ENCODE measurements at places on chromosomes 1 and 21.

GRCh38 chr21:16309250-16309971, 579.6 kb downstream of the USP25 start:
- DNase-seq = no peak

DNA sequence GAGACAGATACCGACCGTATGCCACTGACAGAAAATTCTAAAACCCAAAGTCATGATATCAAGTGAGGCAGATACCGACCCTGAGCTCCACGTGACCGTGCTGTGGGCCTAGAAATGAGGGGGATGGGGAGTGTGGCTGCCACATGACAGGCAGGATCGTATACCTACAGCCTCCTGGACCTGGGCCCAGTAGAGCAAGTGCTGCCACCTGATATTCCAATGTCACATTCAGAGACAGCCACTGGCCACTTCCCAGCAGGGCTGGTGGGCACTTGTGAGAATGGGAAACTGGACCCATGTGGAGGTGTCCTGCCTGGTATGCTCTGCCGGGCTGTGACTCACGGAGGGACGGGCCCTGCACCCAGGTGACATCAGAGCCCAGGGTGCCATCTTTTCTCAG, 44.6 kb upstream of the CLDN14 start:
- DNase-seq = no peak

DNA sequence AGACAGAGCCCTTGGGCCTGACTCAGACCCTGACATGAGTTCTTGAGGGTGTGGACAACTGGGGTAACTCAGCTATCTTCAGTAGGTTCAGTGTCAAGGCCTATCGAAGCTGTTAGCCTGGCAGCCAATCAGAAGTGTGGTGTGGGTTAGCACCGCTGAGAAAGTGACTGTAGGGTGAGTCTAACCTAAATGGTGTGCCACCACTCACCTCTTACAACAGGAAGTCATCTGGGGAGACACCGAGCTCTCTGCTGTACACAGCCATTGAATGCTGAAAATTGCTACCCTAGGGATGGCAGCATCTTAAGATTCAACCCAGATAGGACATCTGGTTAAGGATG, 44.6 kb downstream of the RASSF5 start:
- no peak for DNase-seq

DNA sequence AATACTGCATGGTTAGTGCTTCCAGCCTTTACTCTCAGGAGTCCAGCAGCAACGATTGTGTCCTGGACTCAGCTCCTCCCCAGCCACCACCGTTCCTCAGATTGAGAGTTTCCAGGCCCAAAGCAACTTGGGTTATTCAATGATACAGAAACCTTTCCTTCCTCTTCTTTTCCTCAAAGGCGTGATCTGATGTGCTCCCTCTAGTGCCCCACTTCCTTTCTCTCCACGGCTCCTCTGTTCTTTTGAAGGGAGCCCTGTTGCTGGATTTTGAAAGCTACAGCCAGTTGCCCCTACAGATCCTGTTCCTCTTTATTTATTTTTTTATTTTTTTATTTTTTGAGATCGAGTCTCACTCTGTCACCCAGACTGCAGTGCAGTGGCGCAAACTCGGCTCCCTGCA, 14.1 kb downstream of the CRP start:
- DNase-seq = no peak

- DNase-seq = no peak
Measured at GRCh38 chr1:87549738-87550137, 221.1 kb downstream of the LMO4 start.

GRCh38 chr1:219271818-219272535, 98.3 kb downstream of the LYPLAL1 start:
- no peak for DNase-seq

DNA sequence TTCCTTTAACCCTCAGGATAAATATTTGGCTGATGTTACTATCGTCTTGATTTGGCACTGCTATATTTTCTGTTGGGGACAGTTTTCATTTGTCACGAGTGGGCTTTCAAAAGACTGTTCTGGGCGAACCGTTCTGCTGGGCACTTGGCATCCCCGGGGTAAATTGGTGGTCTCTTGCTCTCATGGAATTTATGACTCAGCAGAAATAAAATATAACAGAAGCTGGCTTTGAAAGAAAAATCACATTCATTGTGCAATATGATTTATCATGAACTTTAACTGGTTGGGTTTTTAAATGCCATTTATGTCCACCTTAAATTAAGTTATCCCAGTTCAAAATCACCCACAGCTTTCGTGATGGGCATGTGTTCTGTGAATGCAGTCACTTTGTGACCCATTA, 147.3 kb downstream of the KAZN start:
- no peak for DNase-seq

DNA sequence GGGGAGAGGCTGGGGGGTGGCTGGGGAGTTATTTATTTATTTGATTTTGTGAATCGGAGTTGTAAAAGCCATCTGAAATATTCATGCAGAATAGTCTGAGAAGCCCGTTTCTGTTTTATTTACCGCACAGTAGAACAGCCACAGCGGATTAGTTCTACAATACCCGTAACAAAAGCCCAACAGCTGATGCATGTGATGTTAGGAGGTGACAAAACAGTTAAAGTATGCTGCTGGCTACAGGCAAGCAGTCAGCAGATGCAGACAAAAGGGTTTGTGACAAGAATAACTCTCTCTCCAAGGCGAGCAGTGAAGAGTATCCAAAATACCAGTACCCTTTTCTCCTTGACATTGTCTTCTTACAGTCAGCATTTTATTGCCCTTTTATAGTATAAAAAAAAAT, 42.0 kb downstream of the PROX1 start:
- DNase-seq = no peak

DNA sequence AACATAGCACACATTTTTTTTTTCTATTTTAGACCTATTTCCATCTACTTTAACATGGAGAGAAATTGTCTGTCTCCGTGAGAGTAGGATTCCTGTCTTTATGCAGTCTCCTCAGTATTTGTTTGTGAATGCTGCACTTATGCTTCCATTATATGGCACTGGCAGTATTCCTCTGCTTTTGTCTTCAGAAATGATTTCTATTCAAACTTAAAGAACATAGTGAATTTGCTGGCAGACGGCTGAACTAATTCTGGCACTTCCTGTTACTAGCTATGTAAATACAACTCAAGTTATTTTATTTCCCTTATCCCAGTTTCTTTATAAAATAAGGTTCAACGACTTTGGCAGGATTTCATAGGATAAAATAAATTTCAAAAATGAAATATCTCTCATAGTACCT, 45.3 kb downstream of the KCTD3 start:
- no peak for DNase-seq

DNA sequence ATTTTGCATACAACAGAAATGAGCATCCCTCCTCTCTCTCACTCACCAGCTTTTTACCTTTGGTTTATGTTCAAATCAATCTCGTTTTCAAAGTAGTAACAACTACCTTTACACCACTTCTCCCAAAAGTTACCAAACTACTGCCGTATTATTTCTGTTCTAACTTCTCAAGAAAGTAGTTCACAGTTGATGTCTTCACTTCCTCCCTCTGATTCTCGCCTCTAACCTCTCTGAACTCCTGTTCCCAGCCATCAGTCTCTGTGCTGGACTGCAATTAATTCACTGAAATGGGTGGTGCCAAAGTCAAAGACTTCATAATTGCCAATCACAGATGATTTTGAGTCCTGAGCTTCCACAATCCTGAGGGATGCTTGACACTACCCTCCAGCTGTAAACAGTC, 54.0 kb downstream of the ZNF281 start:
- DNase-seq = no peak

DNA sequence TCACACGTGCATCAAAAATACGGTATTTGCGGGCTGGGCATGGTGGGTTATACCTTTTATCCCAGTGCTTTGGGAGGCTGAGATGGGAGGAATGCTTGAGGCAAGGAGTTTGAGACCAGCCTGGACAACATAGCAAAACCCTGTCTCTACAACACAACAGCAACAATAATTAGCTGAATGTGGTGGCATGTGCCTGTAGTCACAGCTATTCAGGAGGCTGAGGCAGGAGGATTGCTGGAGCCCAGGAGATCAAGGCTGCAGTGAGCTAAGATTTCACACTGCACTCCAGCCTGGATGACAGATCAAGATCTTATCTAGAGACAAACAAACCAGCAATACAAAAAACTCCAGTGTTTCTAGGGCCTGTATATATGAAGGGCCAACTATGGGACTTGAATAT, 30.6 kb downstream of the PTPRU start:
- DNase-seq = no peak

GRCh38 chr1:48771561-48771960, 5.1 kb downstream of the BEND5 start:
- no peak for DNase-seq

GRCh38 chr1:168476588-168477385, 67.0 kb downstream of the XCL2 start:
- no peak for DNase-seq

GRCh38 chr1:228457017-228457395, 30.2 kb upstream of the RNF187 start:
- DNase-seq = no peak

DNA sequence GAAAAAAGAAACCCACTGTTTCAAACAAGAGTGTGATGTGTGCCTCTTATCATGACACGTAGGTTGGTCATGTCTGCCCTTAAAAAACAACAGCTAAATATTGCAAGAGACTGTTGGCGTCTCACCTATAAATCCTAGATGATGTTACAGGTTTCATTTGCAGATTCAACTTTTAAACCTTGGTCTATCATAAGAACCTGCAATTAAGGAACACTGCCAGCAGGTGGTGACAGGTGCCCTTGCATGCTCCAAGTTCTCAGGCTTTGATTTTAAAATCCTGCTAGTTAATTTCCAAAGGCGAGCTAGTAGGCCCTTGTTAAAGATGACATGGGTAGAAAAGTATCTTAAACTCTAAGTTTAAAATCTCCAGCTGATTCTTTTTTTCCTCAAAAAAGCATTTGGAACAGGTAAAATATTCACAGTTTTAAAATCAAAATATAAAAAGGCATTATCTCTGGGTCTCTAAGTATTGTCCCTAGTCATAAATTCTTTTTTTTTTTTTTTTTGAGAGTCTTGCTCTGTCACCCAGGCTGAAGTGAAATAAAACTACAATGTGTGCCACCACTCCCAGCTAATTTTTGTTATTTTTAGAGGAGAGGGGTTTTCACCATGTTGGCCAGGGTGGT, 39.1 kb downstream of the CLSTN1 start:
- no peak for DNase-seq

- peak; percentile 34 for DNase-seq
Measured at GRCh38 chr1:184801503-184801902, 46.8 kb upstream of the EDEM3 start.

GRCh38 chr1:234507089-234507488, 28.1 kb upstream of the TARBP1 start:
- DNase-seq = no peak

GRCh38 chr1:232620356-232620969, 9.5 kb downstream of the SIPA1L2 start:
- DNase-seq = no peak

- DNase-seq = no peak
Measured at GRCh38 chr21:33267250-33267649, 1.1 kb downstream of the IL10RB start.

DNA sequence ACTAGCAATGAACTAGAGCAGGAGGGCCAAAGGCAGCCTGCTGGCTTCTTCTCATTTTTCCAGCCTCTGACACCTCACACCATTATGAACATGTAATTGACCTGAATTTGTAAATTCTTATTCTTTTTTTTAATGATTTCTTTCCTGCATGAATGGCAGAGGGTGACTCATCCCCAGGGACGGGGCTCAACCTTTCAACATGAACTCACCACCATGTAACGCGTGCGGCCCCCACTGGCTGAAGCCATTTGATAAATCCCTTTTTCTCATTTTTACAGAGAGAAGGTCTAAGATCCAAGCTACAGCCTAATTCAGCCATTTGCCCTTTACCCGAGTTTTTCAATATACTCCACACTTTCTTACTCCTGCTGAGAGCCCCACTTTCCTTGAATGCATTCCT, 9.3 kb upstream of the ETS2 start:
- DNase-seq = no peak

- DNase-seq = no peak
Measured at GRCh38 chr1:167697667-167698141, 24.1 kb upstream of the MPZL1 start.

DNA sequence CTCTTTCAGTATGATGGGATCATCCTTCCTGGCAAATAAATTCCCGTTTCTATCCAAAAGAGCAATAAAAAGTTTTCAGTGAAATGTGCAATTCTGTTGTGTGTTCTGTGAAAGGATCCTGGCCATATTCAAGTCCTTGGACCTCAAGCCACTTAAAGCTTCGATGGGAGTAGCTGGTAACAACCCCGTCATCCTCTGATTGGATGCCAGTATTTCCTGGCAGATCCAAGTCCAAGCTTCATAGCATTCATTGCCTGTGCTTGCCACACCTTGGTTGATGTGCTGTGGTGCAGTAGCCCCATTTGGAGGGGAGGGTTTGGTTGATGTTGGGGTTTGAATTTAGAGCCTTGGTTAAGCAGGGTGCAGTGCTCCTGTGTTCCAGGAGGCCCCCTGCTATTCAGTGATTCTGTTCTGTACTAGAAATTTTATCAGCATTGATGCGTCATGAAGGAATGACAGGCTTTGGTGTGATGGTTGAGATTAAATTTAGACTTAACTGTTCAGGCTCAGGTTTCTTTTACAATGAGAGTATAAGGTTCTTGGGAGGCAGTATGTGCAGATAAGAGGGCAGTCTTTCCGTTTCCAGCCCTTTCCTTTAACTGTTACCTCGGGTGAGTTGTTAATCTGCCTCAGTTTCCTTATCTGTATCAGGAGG, 4.9 kb downstream of the RPL11 start:
- DNase-seq = no peak

DNA sequence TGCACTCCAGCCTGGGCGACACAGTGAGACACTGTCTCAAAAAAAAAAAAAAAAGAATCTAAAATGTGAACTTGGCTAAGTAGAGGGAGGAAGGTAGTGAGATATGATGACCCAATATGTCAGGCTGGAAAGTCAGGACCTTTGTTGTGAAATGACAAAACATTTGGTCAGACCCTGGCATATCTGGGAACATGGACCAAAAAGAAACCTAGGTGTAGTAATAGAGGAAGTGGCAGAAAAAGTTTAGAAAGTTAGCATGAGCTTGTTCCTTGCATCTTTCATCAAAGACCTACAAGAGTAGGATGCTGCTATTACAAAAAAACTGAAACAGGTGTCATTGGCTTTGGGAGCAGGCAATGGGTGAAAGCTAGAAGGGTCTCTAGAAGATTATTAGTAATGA, 7.3 kb upstream of the S100A3 start:
- no peak for DNase-seq

DNA sequence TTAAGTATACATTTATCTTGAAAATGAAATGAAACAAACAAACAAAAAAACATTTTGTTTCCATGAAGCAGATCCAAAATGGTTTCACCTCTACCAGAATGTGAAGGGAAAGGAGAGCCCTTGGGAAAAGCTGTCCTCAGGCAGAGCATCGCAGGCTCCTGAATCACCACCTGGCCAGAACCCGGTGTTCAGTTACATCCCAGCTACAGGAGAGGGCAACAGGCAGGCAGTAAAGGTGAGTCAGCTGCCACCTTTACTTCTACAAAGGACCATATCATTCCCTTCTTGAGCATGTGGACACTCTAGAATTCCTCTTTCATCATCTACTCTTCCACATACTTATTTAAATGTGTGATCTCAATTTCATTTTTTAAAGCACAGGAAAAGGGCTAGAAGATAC, 151.2 kb downstream of the PIGK start:
- no peak for DNase-seq

All from AG04449 (cell line).